ENCODE measurements at places on chromosomes 7 and 10.

GRCh38 chr10:80416479-80417098, 8.2 kb downstream of the PRXL2A start:
- no peak for DNase-seq

GRCh38 chr10:10418387-10418786, 599.3 kb upstream of the CELF2 start:
- no peak for DNase-seq

DNA sequence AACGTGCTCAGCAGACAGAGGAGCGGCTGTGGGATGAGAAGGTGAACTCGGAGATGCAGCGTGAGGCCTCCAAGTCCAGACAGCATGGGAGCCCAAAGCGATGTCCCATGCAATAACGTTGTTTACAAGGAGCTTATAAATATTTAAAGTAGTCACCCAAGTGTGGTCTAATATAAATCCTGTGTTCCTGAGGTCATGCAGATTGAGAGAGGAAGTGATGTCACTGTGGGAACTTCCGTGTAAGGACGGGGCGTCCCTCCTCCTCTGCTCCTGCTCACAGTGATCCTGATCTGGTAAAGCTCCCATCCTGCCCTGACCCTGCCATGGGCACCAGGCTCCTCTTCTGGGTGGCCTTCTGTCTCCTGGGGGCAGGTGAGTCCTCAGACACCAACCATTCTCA, 94.7 kb upstream of the PRSS58 start:
- no peak for DNase-seq

DNA sequence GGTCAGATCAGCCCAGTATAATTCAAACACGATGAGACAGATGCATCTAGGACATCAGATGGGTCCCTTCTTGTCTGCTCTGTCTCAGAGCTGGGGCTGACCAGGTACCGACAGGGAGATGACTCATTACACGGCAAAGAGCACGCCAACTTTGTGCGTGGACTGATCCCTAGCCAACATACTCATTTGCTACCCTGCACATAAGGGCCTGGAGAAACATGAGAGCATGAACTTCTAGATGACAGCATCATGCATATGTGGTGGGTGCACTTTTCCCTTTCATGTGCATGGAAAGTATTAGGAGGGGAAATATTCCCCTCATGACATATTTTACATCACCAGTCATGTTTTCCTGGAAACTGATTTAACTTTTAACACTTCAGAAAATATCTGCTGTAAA, 35.1 kb upstream of the NPVF start:
- DNase-seq = no peak

DNA sequence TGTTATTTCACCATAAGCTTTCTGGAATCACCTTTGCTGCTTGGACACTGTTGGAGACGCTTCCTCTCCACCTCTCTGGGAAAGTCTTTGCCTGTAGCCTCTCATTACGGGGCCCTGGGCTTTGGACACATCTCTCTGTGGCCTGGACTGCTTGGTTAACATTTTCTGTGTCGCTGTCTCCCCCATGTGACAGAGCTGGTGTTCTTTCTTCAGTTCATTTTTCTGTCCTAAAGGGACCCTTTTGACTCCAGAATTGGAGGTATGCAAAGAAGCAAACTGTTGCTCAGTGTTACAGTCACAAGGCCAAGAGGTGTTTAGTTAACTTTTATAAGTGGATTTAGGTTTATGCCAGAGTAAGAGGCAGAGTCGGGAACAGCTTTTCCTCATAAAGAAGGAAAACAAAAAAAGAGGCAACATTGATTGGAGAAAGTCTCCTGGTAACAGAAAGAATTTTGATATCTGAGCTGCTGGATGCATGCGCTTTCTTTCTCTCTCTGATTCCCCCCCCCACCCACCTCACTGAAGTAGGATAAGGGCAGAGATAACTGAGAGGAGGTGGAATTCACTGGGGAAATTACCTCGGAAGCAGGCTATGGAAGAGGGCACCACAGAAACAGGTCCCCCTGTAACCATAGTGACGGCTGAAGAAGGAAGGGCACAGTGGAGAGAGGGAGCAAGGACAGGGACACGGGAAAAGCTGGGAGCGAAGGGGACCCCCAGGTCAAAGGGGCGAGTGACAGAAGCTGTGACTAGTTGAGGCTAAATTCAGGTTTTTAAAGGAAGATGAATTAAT, 57.8 kb downstream of the LGI1 start:
- DNase-seq = no peak

DNA sequence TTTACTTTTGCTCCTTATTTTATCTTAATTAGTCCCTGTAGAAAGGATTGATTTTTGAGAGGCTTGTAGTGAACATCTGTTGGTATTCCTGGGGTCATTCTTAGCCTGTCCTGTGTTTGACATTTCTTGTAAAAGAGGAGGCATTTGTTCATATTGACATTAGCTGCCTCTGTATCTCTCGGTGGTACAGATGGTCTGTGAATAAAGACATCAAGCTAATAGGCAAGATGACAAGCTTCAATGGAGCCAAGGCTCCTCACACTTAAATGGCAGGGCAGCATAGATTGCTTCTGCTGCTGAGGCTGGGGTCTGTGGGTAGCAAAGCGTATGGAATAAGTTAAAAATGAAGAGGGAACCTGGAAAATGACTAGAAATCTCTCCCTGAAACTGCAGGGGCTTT, 687.6 kb downstream of the LRMDA start:
- DNase-seq = no peak

- DNase-seq = no peak
These were observed 69.6 kb upstream of the LEP start for GRCh38 chr7:128171342-128171918.

- no peak for DNase-seq
These were observed 764.9 kb upstream of the AUTS2 start for GRCh38 chr7:68833422-68833821.

- no peak for DNase-seq
These were observed 315.0 kb downstream of the IPMK start for GRCh38 chr10:57952741-57953140.

DNA sequence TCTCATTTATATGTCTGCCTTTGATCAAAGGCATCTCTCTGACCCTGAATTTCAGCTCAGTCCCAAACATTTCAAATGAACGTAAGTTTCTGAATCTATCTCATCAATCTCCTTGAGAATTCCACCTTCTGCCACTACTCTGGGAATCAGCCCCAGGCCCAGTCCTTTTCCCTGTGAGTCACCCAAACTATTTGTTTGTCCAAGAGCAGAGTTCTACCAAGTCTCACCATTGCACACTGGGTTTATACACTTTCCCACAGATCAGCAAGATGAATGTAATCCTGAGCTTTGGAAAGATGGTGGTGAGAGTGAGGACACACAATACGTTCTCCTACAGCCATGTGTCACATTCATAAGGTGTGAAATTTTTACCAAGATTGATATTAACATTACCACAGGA, 251.3 kb upstream of the VWC2 start:
- DNase-seq = no peak

- no peak for DNase-seq
These were observed 177.5 kb downstream of the HPSE2 start for GRCh38 chr10:99057936-99058690.

DNA sequence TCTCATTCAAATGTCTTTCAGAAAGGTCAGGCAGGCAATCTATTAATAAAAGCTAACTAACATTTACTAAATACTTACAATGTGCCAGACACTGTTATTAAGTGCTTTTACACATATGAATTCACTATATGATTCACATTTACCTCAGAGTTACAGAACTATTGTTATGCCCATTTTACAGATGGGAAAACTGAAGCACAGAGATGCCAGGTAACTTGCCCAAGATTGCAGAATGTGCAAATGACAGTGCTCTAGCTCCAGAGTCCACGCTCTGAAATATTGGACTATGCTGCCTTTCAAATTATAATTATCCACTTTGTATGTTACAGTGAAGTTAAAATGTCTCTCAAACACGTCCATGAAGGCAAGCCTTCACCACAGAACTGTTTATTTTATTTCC, 22.0 kb downstream of the UPF2 start:
- no peak for DNase-seq

DNA sequence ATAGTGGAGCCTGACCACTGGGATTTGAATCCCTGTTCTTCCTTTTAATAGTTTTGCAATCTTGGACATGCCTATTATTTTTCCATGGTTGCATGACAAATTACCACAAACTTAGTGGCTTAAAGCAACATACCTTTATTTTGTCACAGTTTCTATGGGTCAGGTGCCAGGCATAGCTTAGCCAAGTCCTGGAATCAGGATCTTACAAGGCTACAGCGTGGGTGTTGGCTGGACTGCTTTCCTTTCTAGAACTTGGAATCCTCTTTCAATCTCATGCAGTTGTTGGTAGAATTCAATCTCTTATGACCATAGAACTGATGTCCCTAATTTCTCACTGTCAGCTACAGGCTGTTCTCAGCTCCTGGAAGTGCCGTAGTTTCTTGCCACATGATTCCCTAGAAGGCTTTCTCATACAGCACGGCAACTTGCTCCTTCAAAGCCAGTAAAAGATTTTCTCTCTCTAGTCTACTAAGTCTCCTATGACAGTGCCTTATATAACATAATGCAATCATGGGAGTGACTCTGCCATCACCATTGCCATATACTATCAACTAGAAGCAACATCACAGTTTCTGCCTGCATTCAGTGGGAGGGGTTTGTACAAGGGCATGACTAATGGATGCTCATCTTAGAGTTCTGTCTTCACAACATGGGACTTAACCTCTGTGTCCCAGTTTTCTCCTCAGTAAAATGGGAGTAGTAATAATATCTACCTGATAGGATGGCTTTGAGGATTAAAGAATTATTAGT, 243.4 kb upstream of the FZD1 start:
- no peak for DNase-seq

- DNase-seq = no peak
These were observed 56.2 kb upstream of the ABLIM1 start for GRCh38 chr10:114714281-114714741.

DNA sequence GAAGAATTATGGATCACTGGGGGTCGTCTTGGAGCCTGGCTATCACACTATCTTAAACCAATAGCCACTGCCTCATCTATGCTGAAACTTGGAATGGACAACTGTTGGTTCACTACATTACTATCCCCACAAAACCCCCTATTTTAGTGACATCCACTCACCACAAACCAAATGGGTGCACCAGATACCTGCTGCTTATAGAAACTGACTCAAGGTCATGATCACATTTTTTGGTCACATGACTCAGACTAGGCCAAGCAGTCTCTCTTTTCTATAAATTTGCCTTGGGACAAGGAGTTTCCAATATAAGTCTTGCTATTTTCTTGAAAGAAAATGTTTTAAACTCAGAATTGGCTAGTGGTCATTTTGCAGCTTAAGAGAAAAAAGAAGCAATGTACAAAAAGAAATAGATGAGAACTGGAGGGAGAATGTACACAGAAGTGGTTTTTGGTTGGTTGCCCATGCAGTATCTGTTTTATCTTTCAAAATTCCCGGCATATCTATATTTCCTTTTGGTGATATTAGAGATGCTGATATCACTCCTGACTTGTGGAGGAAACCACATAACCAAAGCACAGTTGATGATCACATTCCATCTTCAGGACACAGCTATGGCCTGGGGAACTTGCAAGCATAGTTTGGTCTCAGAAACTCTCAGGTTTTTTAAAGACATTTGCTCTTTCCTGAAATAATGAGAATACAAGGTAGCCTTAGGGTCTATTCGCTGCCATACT, 85.2 kb upstream of the CACNA2D1 start:
- DNase-seq = no peak

DNA sequence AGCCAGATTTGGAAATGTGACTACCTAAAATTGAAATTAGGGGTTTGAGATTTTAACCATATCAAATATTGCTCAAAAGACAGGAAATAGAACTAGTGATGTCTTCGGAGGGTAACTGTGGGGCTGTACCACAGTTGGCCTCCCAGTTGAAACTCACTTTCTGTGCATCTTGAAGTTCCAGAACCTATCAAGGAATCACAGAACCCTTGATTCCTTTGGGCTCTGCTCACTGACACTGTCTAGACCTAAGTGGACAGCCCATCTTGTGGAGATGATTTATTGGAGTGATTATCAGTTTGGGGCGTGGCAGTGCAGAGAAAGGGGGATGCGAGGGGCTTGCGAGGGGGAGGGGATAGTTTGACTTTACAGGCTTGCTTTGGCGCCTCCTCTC, 134.2 kb upstream of the GJD4 start:
- no peak for DNase-seq

DNA sequence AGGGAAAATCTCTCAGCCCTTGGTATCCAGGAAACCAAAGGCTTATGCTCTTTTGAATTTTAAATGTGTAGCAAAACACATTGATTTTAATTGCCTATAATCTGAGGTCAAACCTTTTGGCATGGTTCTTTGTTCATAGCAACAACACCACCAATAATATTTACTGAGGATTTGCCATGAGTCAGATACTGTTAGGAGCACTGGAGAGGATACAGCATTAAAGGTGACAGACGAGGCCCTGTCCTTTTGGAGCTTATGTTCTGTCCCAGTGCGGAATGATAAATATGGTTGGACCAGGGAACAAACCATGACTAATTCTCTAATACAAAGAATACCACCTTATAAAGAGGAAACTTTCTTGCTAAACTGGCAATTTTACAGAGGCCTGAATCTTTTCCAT, 176.6 kb downstream of the CTNNA3 start:
- no peak for DNase-seq

- no peak for DNase-seq
These were observed 6.0 kb downstream of the HNRNPF start for GRCh38 chr10:43402880-43403452.

- DNase-seq = no peak
These were observed 483.1 kb upstream of the CNTNAP2 start for GRCh38 chr7:145633513-145633912.

DNA sequence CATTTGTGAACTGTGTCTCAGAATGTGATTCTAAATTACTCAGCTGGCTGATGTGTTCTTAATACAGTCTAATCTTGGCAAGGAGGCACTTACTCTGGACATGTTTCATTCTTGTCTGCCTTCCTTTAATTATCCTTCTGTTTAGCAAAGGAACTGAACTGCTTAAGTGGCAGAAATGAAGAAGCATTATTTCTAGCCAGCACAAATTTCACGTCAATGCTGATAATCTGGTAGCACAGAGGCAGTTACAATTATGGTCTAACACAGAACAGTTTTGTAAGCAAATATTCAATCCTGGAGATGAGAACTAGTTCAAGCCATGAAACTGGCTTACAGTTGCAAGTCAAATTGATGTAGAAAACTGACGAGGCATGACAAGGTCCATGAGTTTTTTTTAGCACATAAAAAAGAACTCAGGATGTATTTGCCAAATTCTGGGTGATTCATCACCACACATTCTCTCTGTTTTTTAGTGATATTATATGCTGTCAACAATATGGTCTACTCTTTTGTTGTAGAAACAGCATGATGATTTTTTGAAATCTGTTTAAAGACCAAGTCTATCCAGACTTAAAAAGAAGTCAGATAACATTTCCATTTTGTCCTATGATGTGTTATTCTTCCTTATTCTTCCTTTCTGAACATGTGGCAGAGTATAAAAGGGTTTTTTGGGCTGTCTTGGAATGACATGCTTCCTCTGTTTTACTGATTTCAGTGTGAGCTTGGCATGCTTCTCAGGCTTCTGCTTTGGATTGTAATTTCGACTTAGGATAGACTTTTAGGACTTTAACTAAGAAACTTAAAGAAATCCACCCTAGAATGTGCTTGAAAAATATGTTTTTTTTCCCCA, 154.8 kb downstream of the DNAJB9 start:
- DNase-seq = no peak

- no peak for DNase-seq
These were observed 10.8 kb upstream of the PVRIG start for GRCh38 chr7:100208911-100209408.

GRCh38 chr7:129197771-129198170, 9.3 kb downstream of the SMO start:
- no peak for DNase-seq

Measured in GM03348 (cell line).